ENCODE measurements at places on chromosomes 6 and 20.

- no peak for DNase-seq
Observed at GRCh38 chr6:127514179-127514772, 4.9 kb downstream of the MTCL3 start.

DNA sequence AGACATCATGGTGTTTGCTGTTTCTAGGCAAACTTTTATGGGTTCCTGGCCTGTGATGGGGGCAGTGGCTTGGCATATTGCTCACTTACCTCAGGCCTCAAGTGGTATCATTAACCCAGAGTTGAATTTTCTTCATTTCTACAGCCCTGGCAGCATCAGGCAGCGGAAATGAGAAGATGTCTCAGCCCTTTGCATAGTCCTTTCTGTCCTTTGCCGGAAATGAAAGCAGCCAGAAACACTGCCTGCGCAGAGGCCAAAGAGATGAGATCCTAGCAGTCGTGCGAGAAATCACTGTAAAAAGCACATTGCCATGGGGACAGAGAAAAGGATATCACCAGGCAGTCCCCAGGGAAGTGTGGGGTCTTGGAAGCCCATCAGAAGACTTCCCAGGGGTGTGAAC, 37.4 kb upstream of the KCNG1 start:
- DNase-seq = no peak

DNA sequence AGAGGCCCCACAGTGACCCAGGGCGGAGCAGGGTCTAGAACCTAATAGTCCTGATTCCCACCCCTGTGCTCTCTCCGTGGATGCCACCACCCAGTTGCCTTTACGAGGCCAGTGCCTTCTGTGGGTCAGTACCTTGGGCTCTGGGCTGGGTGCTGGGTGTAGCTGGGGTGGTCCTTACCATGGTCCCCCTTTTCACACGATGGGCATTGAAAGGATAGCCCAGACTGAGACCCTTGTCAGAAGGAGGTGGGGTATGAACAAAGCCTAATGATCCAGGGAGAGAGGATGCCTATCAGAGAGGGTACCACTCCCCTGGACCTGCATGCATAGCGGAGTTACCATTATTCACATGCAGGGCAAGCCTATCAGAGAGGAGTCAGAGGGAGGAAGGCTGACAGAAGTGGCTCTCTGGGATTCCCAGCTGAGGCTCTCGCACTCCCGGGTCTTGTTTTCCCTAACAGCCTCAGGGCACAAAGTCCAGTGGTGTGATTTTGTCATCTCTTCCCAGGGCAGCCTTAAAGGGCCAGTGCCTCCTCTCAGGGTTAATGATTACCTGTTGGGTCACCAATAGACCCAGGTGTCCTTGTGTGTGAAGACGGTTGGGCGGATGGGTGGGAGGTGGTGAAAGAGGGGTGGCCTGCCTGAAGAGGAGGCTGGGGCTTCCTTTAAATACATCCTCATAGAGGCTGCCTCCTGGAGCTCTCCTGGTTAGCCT, 36.2 kb downstream of the VEGFA start:
- no peak for DNase-seq

DNA sequence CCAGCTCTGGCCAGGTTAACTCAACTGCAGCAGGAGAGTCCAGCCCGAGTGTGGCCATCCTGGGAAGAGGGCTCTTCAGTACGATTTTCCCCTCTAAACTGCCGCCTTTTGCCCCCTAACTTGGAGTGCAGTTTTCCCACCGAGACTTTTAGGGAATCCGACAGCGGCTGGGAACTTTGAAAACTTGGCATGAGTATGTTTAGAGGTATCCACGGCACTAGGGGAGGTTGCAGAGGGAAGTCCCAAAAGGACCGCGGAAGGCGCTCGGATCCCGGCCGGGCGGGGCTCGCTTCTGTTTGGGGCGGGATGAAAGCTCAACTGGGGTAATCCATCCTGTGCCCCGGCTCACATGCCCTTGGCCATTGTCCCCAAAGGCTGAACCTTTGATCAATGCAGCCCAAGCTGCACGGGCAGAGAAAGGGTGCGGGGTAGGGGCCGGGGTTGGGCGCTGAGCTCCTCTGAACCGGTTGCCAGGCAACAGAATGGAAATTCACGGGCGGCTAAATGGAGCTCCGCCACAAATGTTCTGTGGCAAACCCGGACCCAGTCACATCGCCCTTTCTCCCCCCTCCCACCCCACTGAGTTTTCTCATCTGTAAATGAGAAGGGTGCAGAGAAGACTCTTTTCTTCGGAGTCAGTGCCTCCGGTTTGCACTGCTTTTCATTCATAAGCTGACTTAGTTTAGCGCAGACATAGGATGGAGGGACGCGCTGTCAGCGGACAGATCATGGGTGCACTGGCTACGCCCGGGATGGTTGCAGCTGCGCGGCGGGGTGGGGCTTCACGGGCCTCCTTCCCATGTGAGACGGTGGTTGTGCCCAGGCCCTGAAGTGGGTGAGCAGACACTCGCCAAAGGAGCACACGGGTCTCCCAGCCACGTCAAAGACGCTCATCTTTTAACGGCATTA, 2.3 kb downstream of the BMP6 start:
- DNase-seq = no peak

- no peak for DNase-seq
Observed at GRCh38 chr20:53385941-53386767, 207.5 kb downstream of the ZNF217 start.

GRCh38 chr6:2579241-2579761, 171.4 kb downstream of the MYLK4 start:
- no peak for DNase-seq

- no peak for DNase-seq
Observed at GRCh38 chr6:25637211-25637610, 14.8 kb upstream of the SCGN start.

DNA sequence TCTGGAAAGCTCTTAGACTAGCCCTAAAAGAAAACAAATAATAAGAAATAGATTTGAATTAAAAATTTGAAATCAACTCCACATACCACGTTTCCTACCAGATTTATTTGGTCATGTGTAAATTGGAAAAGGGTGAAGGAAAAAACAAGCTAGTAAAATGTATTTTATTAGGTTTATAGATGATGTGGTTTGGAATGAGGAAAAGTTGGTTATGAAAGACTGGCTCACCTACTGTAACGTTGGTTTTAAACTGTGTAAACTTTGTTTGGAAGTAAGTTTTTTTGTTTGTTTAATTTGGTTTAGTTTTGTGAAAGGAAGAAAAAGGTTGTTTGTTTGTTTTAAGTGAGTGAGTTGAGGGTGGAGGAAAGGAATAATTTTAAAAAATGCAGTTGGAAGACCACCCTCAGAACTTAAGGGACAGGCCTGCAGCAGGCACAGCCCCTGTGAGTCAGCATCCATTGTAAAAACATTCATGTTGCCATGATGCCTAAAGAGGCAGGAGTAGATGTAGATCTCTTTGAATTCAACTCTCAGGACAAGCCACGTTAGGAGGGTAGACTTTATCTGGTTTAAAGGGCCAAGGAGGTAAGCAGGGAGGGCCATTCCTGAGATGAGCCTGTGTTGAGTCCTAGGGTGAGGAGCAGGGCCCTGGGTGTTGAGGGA, 93.7 kb upstream of the SCGN start:
- no peak for DNase-seq

- DNase-seq = no peak
Observed at GRCh38 chr20:50202677-50203076, 12.0 kb downstream of the CEBPB start.

DNA sequence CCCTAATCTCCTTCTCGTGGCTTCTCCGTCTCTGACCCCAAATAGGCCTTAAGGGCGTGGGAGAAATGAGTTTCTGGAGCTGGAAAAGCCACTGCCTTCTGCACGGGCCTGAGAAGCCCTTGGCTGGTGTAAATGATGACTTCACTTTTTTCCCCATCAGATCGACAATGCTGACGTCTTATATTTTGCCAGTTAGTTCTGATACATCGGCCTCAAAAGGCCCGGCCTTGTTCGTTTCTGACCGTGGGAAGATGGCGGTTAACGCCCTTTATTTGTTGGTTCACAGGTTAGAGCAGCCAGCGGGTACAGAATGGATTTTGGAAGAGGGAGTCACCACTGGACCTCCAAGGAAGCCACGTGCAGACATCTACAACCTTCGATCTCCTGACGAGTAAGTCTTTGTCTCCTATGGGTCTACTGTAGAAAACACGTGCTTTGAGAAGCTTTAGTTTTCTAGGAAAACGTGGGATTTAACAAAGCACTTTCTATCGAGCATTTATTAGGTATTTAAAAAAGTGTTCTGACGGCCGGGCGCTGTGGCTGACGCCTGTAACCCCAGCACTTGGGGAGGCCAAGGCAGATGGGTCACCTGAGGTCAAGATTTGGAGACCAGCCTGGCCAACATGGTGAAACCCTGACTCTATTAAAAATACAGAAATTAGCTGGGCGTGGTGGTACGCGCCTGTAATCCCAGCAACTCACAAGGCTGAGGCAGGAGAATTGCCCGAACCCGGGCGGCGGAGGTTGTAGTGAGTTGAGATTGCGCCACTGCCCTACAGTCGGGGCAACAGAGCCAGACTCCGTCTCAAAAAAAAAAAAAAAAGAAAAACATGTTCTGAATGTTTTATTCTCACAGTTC, 1.2 kb upstream of the ZNFX1 start:
- DNase-seq = no peak

DNA sequence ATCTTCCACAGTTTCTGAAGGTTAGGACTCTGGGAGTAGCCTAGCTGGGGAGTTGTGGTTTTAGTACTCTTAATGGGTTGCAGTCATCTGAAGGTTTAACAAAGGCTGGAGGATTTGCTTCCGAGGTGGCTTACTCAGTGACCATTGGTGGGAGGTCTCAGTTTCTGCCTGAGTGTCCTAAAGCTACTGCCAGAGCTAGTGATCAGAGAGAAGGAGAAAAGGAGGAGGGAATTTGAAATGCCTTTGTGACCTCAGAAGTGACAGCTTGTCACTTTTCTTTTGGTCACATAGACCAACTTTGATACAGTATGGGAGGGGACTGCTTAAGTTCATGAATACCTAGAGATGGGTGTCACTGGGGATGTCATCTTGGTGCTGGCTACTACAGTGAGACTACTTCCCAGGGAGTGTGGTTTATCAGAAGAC, 41.3 kb downstream of the NCOA3 start:
- DNase-seq = no peak

- no peak for DNase-seq
Observed at GRCh38 chr20:1212607-1213396, 9.5 kb downstream of the C20orf202 start.

DNA sequence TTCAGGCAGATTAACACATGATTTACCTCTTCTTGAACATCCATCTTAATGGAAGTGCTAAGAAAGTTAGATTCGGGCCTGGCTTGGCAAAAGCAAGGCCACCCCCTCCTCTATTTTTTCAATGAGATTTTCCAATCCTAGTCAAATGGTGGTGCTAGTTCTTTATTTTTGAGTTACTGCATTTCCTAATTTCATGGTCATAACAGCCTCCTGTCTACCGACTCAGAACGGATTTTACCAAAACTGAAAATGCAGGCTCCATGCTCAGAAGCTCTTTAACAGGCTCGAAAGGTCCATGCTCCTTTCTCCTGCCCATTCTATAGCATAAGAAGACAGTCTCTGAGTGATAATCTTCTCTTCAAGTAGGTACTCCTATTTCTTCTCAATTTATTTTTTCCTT, 117.2 kb upstream of the ESR1 start:
- no peak for DNase-seq

DNA sequence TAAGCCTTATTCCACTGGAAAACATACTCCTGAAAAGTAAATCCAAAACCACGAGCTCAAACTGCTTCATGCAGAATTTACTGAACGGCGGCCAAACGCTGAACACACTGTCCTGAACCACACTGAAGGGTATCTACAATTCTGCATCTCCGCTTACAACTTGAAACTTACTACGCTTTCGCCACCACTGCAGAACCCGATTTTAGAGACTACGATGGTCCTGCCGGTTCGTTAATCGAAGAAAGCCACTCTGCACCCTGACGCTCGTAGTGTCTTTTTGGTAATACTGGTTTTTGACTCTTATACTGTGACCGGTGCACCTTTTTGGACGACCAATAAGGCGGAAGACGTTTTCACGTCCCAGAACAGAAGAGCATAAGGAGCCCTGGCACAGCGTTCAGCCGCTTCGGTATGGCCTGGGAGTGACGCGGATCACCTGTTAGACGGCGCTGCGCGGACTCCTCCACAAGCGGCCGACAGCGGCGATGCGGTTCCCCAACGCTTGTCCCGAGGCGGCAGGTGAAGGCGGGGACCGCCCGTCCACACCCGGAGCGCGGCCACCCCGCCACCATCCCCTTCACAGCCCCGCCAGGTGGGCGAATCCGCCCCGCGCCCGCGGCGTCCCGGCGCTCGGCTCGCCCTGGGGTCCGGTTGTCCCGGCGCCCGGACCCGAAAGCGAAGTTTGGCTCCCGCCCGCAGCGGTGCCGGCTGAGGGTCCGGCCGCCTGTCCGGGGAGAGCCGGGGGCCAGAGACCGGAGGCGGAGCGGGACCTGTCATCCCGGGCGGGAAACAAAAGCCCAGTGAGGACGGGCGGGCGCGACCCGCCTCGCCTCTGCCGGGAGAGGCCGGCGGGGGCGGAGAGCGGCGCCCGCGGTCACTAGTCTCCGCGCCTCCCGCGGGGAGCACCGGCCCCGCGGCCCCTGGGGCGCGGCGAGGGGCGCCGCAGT, 784 bp downstream of the FKBP5 start:
- no peak for DNase-seq

DNA sequence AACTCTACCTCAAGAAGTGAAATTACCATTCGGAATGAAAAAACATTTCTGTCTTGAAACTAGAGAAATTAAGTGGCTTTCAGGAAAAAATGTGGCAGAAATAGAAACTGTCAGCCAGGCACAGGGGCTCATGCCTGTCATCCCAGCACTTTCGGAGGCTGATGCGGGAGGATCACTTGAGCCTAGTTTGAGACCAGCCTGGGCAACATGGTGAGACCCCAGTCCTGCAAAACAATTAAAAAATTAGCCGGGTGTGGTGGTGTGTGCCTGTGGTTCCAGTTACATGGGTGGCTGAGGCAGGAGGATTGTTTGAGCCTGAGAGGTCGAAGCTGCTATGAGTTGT, 7.1 kb upstream of the TMEM181 start:
- no peak for DNase-seq
